ENCODE measurements at places on chromosomes 6 and 20.

- no peak for DNase-seq
Observed at GRCh38 chr20:60341062-60341461, 382.8 kb downstream of the CDH26 start.

DNA sequence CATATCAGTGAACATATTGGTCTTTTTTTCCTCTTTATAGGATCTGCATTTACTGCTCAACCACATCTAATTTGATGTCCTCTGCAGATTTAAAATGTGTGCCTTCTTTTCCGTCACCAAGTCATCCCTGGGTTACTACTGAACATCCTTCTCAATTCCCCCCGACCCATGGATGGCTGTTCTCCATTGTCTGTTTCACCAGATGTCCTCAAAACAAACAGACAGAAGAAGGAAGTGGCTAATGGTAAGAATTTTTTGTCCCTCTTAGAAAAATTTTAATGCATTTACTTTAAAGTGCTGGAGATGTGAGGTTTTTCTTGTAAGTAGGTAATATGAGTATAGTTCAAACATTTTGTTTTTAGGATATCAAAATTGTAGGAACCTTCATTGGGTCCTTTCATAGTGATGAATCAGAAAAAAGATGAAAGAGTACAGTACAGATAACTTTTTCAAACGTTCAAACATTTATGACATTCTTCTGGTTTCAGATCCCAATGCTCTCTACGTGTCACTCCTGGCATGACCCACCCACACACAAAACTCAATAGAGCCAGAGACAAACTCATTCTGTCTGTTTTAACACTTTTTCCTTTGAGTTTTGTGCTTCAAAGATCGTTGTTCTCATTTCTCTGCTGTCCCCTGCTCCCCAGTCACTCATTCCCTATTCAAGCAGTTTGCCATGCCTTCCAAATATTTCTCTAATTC, 276.4 kb downstream of the PRL start:
- no peak for DNase-seq

DNA sequence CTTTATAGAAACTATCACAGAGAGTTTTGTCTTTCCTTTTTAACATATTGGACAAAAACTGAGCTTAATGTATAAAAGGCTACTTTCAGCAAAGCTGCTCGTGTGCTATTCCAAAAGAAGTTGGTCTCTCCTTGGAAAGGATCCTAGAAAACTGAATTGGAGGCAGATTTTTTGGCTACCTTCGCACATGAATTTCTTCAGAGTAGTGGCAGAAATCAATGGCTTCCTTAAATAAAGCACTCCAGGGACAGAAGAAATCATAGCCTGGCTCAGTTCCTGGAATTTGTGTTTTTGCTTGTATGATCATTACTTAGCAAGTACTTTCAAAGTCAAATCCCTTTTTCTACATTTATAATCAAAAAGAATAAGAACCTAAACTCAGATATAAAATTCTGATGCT, 780.3 kb downstream of the PHF3 start:
- DNase-seq: no peak

- no peak for DNase-seq
Observed at GRCh38 chr6:149896491-149896890, 1.4 kb downstream of the RAET1E start.

GRCh38 chr20:4550740-4551139, 171.0 kb upstream of the PRND start:
- no peak for DNase-seq
